Neuronal stem cell (in vitro differentiated cells): ENCODE measurements at places on chromosomes 1 and 21.
A peak's percentile ranks its signal among the peaks of the same experiment; 100 is the strongest.

DNA sequence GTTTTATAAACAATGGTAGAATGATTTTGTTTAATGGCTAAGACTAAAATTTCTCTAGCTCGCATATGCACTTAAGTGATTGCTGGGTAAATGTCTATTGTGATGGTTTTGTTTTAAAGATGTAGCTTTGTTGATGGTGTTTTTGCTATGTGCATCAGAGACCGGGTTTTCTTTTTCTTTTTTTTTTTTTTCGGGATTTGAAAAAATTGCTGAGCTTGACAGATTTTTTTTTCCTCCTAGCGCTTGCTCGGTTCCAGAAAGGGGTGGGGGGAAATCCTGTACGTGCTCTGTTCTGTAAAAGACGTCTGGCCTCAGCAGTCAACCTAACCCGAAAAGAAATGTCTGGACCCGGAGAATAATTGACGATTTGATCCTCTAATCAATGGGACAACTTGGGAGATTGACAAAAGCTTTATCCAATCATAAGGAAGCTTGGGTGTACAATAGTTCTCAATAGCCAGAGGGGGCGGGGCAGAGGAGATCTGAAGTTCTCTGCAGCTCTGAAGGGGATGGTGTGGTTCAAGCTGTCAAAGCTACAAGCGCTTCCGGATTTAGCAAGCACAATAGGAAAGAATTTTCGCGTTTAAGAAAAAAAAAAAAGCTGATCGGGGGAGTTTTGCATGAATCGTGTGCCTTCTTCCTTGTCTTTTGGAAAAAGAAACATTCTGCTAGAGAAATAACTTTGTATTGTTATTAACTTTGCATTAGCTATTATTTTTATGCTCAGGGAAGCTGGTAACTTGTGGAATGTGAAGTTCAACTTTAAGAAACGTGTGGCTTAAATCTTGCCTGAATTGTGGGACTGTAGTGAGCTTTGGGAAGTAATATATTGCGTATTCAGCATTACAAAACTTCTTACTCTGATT is 4.5 kb upstream of the NFIA start:
- DNase-seq = peak; percentile 98

- no peak for DNase-seq
Measured at GRCh38 chr1:225670356-225670755, 17.4 kb upstream of the ENAH start.

DNA sequence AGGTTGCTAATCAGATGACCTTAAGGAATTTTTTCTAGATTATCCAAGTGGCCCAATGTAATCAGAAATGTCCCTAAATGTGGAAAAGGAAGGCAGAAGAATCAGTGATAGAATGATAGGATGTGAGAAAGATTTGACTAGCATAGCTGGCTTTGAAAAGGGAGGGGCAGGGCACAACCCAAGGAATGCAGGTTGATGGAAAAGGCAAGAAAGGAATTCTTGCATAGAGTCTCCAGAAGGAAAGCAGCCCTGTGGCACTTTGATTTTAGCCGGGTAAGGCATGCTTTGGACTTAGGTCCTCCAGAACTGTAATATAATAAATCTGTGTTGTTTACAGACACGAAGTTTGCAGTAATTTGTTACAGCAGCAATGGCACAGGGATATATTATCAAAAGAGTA is 375.7 kb upstream of the B3GALT2 start:
- peak; percentile 8 for DNase-seq

- DNase-seq = no peak
Measured at GRCh38 chr21:39314143-39315027, 953 bp upstream of the BRWD1 start.
